ENCODE measurements at places on chromosomes 16 and 17. TPM values are rescaled to one million over a fixed set of nuclear protein-coding genes. Genes with fewer than 3 reads are reported as not detected.

GRCh38 chr17:56898874-56899273 is 15.0 kb downstream of the TRIM25 start:
- DNase-seq: no peak

The FADS6 gene
- not detected for total RNA-seq

The SIAH1 gene
- 28.2 TPM for total RNA-seq

The C17orf113 gene
- 0.21 TPM for total RNA-seq

The CD300LB gene
- 0.85 TPM for total RNA-seq

GRCh38 chr16:56743840-56744239 is 13.9 kb downstream of the NUP93 start:
- no peak for DNase-seq

DNA sequence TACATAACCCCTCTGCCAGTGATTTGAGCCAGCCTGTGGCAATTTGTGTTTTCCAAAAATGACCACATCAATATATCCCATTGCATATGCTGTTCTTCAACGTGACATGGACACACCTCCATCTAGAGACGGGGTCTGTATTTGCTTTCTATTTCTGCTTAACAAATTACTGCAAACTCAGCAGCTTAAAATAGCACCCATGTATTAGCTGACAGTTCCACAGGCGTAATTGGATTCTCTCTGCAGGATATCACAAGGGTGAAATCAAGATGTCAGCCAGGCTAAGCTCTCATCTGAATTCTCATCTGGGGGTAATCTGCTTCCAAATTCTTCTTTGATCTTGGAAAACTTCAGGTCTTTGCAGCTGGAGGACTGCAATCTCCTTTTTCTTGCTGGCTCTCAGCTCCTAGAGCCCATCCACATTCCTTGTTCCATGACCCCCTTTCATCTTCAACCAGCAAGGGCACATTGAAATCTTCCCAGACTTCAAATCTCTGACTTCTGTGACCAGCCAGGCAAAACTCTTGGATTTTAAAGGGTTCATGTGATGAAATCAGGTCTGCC is 8.2 kb downstream of the KRT9 start:
- no peak for DNase-seq

- DNase-seq: no peak
These were observed 177.0 kb upstream of the IRX6 start for GRCh38 chr16:55146966-55147365.

The KCNAB3 gene
- not detected for total RNA-seq

- DNase-seq: no peak
These were observed 231.7 kb downstream of the HAPSTR1 start for GRCh38 chr16:9323170-9323569.

GRCh38 chr17:31289790-31290189 is 7.2 kb downstream of the OMG start:
- DNase-seq: no peak
